ENCODE measurements at places on chromosomes 3 and 15. TPM values are rescaled to one million over a fixed set of nuclear protein-coding genes. Genes with fewer than 3 reads are reported as not detected.

GRCh38 chr3:107260207-107260606, 117.0 kb upstream of the CCDC54 start:
- DNase-seq: no peak

Gene GOLGA8B
- 36.5 TPM for total RNA-seq

DNA sequence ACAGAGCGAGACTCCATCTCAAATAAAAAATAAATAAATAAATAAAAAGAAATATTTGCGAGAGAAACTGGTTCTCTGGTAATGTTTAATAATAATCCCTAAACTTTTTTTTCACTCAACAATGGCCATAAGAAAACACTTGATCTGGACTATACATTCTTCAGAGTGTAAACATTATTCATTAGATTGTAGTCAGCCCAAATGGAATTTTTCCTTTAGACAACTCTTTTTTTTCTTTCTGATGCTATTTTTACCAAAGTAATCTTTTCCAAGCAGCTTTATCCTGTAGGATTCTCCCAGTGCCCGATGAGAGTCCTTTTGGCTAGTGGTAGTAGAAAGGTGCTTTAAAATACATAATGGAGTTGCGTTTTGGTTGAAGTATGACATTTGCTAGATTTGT, 90.4 kb downstream of the NEDD4 start:
- DNase-seq: no peak

GRCh38 chr15:89129123-89129815, 41.0 kb downstream of the ABHD2 start:
- DNase-seq: no peak

- DNase-seq: no peak
Observed at GRCh38 chr15:91782221-91782620, 71.3 kb upstream of the SLCO3A1 start.

Gene CHRNA5
- total RNA-seq: 13.0 TPM

DNA sequence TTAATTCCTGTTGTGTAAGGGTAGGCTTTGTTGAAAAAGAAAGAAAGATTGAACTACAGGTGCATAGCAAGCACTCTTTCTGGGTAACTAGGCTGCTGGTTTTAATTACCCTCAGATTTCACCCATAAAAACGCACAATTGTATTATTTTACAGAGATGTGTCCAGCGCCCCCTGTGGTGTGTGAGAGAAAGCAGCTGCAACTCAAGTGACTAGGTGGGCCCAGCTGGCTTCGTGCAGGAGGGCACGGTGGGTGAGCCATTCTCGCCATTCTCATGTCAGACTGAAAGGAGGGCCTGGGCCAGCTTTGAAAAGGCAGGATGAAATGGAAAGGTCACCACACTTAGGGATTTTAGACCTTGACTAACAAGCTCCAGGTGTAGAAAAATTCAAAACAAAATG, 122.6 kb downstream of the LRIG1 start:
- no peak for DNase-seq

- DNase-seq: no peak
Observed at GRCh38 chr3:42663581-42664437, 10.3 kb downstream of the ZBTB47 start.

DNA sequence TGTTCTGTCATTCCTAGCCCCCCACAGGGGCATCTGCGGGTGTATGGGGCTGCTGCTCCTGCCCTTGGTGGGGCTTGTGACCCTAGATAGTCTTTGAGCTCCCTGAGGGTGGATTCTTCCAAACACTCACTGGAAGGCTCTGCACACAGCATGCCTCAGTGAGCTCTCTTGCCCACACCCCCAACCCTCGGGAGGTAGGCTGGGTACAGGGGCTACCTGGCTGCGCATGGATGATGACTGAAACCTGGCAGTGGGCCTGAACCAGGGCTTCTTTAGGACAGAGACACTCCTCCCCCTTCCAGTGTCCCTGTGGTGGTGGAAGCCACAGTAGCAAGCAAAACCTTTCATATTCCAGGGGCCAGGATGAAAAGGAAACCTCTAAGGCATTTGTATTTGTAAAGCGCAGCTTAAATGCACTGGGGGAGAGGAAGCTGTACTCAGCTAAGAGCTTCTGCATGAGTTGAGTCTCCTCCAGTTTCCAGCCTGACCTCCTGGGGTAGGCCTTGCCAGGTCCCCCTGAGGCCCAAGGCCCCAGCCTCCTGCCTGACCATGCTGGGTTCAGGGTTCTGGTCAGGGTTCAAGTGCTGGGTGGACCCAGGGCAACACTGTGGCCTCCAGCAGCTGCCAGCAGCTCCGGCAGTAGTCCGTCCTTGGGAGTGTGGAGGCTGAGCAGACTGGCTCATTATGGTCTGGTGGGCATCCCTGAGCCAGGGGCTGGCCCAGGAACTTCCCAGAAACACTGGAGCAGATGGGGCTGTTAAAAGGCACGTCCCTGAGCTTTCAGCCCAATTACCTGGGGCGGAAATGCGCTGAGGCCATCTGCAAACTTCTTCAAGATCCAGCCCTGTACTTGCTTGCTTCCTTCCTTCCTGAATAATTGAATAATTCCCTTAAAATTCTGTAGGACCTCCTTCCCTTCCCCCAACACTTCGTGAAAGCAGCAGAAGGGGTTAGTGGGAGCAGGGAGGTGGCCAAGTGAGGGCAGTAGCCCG, 89.7 kb downstream of the HMG20A start:
- DNase-seq: no peak

DNA sequence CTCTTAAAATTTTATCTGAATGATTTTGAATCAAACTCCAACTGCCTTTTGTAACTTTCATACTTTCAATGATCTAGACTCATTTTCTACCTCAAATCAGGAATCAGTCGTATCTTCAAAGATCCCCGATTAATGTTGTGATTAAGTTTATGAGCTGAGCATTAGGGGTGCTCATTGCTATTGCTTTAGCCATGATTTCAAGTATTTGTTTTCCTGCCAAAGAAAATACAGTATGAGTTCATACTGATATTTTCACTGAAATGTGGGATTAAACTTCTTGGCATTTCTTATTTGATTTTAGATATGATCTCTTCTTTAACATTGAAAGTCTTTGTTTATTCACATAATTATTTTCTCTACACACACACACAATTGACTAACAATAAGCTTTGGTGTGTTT, 785.6 kb downstream of the NTRK3 start:
- no peak for DNase-seq

GRCh38 chr3:167110901-167111300, 269.2 kb downstream of the ZBBX start:
- DNase-seq: peak; percentile 2

Gene DIS3L
- 9.9 TPM for total RNA-seq

Gene CELSR3
- total RNA-seq: 0.78 TPM

GRCh38 chr15:99603828-99604227, 38.0 kb downstream of the MEF2A start:
- no peak for DNase-seq

Gene NTRK3
- not detected for total RNA-seq

Data from foreskin keratinocyte (primary cell).